ENCODE measurements at places on chromosomes 6 and 20.

DNA sequence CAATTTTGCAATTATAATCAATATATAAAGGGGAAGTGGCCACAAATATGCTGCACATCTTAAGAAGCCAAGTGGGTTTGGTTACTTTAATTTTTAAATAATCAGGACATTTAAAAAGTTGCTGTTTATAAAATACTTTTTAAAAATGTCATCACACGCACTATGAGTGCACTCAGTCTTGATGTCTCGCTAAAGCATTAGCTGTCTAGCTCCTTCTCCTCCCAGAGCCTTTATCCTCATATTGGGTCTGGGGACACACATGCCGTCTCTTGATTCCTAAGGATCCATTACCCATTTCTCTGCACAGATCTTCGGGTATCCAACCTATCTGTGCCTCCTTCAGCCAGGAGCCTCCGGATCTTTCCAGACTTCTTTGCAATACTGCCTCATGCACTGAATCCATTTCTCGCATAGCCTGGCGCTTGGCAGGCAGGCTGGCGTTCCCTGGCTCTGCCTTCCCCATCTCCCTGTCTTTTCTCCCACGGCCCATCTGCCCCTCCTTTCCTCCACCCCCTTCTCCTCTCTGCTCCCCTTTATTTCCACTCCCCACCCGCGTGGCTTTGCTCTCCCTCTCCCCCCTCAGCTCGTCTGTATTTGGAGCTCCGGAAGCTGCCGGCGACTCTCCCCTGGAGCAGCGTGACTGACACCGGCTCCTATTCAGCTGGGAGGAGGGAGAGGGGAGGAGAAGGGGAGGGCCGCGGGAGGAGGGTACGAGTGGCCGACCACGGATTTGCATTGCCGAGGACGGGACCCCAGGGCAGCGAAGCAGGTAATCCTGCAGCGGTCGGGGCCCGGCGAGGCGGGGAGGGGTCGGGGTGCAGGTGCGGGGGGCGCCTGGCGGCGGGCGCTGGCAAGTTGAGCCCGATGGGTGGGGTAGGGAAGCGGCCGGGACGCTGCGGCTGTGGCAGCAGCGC, at the start of gene CAP2:
Gene CAP2 (plus strand): TSS at position 618 of the 914 bp plus-strand sequence. CDS start 27,961 bp downstream, outside the sequence.
- no peak for DNase-seq

- no peak for DNase-seq
Observed at GRCh38 chr6:128531696-128532095, 11.3 kb upstream of the PTPRK start.

DNA sequence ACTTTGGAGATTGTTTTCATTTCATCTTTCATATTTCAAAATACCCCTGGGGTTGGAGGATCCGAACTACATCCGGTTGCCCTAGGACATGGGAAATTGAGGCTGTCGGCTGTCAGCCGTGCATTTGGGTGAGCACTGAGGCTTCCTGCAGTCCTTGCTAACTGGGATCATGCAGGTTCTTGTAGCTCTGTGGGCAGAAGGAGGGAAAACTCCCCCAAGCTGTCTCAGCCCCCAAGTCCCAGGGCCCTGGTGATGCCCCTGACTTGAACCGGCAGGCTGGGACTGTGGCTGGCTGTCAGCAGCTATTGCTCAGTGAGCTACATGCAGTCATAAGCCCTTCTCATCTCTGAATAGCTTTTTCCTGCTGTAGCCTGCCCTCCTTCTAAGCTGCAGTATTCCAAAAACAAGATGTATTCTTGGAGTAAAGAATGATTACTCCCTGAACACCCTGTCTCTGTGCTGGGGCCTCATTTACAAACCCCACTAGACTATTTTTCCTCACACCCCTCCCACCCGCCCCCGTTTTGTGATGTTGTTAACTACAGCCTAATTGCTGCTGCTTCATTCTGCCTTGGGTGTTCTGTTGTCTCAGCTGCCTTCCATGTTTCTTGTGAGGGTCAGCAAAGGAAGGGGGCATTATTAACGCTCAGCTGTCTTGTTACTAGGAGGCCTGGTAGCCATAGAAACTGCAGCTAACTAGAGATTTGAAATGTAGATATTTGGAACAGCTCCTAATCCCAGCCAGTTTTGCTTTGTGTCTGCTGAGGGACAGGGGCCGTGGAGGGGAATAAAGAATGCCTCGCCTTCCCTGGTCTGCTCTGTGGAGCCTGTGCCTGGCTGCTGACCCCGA, 18.1 kb downstream of the MTRES1 start:
- no peak for DNase-seq

DNA sequence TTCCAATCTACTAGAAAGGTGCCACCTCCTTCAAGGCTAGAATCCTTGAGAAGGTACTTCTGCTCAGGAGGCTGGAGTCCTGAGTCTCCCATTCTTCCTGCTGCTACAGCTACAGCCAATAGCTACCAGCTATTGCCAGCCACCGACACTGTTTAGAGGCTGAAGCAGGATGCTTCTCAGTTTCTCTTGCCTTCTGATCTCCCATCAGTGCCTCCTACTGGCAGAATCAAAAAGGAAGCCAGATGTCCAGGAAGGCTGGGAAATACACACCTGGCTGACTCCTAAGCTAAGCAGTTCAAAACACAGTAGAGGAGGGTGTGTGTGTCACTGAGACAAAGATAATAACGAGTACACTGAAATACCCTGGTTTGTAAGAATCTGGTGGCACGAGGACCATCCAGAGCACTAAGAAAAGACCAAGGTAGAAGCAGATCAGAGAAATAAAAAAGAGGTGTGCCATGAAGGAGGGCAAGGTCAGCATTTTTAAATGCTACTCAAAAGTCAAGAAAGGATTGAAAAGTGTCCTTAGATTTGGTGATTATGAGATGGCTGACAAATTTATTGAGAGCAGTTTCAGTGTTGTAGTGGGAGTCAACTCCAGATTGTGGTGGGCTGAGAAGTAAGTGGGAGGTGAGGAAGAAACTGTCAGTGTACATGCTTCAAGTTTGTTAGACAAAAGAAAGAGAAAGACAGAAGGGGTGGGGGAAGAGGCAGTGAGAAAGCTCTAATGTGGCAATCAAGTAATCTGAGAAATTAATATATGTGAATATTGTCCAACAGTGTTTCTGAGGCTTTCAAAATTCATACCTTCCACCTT, 2.3 kb upstream of the HLA-DMA start:
- DNase-seq: no peak

DNA sequence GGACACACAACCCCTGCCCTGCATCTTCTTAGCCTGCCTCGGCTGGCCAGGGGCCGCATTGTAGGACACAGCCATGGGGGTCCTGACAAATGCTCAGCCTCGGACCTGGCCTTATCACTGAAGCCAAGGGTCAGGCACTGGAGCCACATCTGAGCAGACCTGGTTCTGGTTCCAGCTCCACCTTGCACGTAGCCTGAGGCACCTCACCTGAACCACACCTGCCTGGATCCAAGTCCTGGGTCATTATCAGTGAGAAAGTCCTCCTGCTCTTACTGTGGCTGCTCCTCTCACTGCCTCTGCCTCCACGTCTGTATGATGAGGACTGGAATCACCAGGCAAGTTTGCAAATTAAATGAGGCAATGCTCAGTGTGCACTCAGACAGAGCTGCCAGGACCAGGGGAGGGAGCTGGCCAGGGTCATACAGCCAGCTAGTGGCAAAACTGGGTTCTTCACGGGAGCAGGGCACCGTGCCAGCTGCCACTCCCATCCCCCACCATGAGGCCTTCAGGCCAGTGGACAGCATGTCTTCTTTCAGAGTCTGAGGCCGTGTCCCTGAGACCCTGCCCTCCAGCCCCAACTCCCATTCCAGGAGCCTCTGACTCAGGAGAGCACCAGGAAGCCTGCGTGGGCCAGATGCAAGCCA, 40.2 kb downstream of the MRPL14 start:
- DNase-seq: no peak
